ENCODE measurements at places on chromosomes 5 and 9.

DNA sequence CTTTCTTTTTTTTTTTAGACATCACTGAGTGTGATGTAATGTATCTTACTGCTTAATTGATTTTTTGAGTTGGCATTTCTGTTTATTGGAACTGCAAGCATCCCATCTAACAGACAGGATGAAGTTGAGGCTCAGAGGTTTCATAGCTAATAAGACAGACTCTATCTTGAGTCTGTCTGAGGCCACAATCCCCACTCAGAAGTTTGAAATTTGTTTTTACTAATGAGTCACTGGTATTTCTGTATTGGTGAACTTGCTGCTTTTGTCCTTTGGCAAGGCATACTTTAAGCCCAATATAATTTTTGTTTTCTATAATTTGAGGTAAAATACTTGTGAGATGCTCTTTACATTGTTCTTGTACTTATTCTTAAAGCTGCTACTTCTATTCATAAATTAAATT is 491.2 kb downstream of the PSAT1 start:
- H3K27ac ChIP-seq: no peak overlapping the region
- no peaks in the 10 kb centered on the region for H3K27me3 ChIP-seq
- no peak overlapping the region for H3K4me3 ChIP-seq
- no peaks in the 10 kb centered on the region for H3K4me1 ChIP-seq

- no peak overlapping the region for H3K4me3 ChIP-seq
- H3K27me3 ChIP-seq: no peaks in the 10 kb centered on the region
- no peaks in the 10 kb centered on the region for H3K4me1 ChIP-seq
- no peak for DNase-seq
Observed at GRCh38 chr5:168174376-168174775, 117.1 kb upstream of the WWC1 start.

DNA sequence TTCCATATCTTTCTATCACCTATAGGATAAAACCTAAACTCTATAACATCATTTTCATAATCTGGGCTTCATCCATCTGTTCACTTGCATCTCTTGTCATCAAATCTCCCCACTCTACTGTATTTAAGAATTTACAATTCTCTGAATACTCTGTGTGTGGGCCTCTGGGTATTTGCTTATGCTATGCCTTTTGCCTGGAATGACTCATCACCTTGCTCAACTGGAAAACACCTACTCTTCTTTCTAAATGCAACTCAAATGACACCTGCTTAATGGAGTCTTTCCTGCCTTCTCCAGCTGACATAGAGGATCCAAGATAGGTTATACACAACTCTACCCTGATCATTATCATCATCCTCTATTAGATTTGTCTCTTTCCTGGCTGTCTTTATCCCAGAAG is 421.7 kb downstream of the SPATA31D1 start:
- H3K4me1 ChIP-seq: no peaks in the 10 kb centered on the region
- DNase-seq: no peak
- no peak overlapping the region for H3K27ac ChIP-seq
- H3K27me3 ChIP-seq: no peaks in the 10 kb centered on the region

DNA sequence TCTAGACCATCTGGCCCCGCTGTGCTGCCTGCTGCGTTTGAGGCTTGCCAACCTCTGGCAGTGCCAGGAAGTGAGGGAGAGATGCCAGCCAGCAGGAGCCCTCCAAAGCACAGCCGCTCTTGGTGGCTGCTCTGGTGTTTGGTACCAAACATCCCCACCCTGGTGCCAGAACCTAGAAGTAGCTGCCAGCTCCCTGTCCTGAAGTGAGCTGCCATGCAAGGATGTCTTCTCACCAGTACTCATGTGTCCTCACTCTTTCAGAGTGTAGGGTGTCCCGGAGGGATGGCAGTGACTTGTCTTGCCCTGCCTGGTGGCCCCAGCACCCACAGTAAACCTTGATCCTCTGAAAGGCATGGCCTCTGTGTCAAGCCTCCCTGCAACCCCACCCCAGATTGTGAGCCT is 43.4 kb downstream of the AMBP start:
- no peak for DNase-seq
- H3K27ac ChIP-seq: peak overlapping the region; percentile 67
- H3K4me1 ChIP-seq: no peaks in the 10 kb centered on the region
- H3K27me3 ChIP-seq: no peaks in the 10 kb centered on the region

DNA sequence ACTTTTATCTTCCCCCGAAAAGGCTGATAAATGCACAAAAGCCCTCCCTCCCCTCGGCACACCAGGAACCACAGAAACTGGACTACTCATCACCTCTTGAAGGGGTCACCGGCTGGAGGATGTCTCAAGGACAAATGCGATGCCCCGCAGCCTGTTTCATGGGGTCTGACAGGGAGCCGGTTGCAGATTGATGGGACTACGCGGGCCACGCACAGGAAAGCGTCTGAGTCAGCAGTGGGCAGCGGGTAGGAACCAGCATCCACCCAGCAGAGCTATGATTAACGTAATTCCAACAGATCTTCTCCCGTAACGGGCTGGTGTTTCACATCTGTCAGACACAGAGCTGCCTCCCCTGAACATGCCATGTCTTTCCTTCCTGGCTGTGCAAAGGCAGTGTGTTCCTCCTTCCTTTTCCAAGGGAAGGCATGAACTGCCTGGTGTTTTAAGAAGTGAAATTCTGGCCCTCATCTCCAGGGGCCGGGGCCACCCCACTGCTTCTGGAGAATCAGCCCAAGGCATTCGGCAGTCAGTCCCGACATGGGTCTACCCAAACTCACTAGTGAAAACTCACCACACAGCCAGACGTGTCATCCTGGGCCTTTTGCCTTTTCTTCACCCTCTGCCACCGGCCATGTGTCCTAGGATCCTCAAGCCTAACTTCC is 144.4 kb upstream of the PHYKPL start:
- no peak for DNase-seq
- H3K27ac ChIP-seq: no peak overlapping the region
- H3K4me3 ChIP-seq: no peak overlapping the region
- no peaks in the 10 kb centered on the region for H3K27me3 ChIP-seq
- no peaks in the 10 kb centered on the region for H3K4me1 ChIP-seq
- H3K36me3 ChIP-seq: no peaks in the 10 kb centered on the region

GRCh38 chr5:76305775-76306174 is 97.3 kb upstream of the IQGAP2 start:
- H3K27me3 ChIP-seq: no peaks in the 10 kb centered on the region
- no peak for DNase-seq
- H3K4me3 ChIP-seq: no peak overlapping the region
- H3K4me1 ChIP-seq: no peaks in the 10 kb centered on the region

Data from ascending aorta (tissue), 2 donors.